ENCODE measurements at places on chromosomes 11 and 22.
A peak's percentile ranks its signal among the peaks of the same experiment; 100 is the strongest.

DNA sequence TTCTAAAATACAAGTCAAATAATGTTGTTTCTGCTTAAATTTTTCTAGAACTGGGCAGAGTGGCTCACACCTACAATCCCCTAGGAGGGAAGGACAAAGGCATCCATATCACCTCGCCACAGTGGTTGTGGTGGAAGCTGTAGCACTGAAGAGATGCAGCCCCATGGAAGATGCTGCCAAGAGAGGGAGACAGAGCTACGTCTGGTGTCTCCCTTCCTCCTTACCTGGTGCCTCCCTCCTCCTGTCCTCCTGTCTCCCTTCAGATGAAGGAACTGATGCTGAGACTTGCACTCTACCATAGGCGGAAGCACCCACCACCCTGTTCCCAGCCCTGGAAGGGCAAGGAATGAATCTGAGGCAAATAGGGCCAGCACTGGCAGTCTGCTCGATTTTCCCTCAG, 22.3 kb downstream of the MMP27 start:
- DNase-seq, result no peak

GRCh38 chr11:133749841-133750240, 95.5 kb downstream of the SPATA19 start:
- DNase-seq, result no peak

DNA sequence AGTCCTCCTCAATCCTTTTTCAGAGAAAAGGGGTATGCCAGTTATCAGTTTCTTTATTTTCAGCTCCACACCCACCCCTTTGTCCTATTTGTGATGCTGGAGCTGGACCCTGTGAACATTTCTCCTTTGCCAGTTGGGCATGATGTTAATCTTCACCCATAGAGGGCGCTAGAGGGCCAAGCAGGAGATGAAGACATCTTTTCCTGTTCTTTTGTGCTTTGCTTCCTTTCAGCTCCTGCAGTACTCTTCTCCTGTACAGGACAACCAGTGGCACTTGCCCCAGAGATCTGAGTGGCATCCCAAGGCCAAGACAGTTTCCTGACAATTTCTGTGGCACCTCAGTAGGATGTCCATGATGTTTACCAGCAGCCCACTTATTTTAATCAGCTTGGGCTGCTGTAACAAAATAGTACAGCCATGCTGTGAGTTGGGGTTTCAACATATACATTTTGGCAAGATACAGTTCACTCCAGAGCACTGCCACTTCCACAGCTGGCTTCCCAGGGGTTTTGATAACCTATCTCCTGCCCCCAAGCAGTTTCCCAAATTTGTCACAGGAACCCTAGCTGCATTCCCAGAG, 4.6 kb downstream of the SAA2 start:
- DNase-seq, result no peak

DNA sequence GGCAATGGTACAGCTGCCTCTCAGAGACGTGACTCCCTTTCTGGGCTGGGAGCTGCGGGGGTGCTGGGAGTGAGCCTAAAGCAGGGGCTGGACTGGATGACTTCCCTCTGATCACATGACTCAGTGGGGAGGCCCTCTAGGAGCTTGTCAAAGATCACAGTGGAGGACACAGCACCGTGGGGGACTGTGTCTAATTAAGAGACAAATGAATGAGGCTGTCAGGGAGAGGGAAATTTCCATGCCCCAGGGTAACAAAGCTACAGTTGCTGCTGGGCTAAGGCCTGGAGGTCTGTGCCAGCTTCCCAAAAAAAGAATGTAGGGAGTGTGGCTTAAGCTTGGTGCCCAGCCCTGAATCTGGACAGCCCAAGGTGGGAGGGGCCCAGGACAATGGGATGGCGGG, 262.8 kb upstream of the PLET1 start:
- DNase-seq, result no peak

GRCh38 chr11:834371-835316, 1.9 kb downstream of the CD151 start:
- DNase-seq, result no peak

DNA sequence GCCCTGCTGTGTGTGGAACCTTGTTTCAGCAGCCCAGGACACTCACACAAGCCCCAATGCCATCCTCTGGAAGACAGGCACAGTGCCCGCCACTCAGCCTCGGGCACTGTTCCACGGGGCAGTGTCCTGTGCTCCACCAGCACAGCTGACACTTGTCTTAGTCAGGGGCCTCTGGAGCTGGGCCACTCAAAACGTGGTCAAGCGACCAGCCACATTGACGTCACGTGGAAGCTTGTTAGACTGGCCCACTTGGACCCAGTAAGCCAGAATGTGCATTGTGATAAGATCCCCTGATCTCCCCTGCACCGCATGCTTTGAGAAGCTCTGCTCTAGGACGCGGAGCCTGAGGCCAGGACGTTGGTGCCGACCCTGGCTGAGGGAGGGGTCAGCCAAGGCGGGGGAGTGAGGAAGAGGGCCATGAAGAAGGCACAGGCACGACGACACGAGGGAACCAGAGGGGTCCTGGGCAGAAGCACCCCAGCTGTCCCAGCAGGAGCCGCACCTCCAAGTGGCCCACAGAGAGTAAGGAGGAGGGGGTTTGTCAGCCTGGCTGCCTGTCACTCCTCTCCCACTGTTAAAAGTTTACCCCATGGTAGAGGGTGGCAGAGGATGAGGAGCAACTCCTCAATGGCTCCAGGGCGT, 64.6 kb downstream of the LINC01488 start:
- no peak for DNase-seq

DNA sequence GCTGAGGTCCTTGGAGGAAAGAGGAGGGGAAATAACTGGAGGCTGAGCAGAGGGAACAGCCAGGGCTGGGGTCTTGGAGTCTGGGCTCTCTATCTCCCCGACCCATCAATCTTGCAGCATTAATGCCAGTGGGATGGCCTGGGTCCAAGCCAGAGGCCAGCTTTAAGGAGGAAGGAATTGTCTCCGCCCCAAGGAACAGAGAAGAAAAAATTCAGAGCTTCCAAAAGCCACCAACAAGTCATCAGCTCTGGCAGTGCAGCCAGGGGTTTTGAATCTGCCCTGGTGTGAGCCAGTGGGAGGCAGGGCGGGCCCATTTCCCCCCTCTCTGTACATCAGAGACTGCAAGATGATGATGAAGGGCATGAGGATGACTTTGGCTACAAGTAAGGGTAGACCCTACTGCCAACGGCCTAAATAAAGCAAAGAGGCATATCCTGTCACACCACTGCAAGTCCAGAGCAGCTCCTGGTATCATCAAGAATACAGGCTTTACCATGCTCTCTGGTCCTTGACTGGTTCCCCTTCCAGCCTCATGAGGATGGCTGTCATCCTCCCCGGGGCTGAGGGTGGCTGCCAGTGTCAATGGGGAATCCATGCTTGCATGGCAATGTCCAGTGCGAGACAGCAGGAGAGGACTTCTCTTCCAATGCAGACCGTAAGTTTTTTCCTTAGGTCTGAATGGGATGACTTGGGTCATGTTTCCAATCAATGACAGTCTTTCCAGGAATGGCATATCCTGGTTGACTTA, 34.4 kb downstream of the LRRC32 start:
- DNase-seq, result no peak

DNA sequence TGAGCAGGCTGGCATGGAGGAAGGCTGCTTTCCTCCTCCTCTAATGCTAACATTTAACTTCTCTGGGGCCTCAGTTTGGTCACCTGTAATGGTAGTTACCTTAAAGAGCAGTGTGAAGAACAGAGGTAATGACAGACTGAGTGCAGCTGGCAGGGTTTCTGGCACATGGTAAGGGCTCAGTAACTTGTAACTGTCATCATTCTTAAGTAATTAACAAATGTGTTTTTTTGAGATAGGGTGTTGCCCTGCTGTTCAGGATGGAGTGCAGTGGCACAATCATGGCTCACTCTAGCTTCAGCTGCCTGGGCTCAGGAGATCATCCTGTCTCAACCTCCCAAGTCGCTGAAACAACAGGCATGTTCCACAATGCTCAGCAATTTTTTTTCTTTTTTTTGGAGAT, 242.0 kb upstream of the SYN3 start:
- no peak for DNase-seq

DNA sequence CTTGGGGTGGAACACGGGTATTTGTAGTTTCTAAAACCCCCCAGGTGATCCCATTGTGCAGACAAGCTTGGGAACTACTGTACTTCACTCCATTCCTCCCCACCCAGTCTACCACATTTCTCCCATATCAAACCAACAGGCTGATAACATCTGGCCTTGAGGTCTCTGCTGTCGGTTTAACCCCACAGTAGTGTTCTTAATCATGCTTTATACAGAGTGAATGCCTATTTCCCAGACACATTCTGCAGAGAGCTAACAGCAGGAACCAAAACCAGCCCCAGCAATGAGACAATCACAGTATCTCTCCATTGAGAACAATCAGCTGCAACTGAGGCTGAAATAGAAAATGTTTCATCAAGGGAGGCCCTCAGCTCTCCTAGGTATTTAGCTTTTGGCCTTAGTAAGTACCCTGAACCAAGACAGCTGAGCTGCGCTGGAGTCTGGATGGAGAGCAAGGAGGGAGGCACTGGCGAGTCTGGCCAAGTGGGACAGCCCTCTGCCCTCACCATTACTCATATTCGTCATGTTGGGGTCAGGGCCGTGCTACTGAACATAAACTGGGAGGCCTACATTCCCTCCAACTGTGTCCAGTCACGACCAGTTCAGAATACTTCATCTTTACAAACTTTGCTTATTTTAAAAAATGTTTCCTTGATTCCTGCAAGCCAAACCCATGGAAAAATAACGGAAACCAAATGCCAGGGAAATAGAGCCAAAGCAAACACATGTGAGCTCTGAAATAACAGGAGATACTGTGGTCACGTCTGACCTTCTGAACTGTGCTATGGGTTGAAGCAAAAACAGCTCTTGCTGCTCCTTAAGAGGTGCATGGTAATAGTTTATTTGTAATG, 81.0 kb downstream of the CCDC34 start:
- no peak for DNase-seq

GRCh38 chr22:22974795-22975580, 87.4 kb downstream of the IGLL5 start:
- DNase-seq, result no peak

DNA sequence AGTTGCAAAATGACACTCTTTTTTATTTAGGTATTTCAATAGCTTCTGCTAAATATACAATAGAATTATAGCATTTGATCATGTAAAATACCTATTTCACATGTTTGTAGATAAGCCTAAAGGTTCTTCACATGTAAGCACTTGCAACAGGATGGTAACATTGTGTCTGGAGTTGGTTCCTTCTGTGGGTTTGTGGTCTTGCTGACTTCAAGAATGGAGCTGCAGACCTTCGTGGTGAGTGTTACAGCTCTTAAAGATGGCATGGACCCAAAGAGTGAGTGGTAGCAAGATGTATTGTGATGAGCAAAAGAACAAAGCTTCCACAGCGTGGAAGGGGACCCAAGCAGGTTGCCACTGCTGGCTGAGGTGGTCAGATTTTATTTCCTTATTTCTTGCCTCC, 246.4 kb upstream of the PDGFD start:
- no peak for DNase-seq

DNA sequence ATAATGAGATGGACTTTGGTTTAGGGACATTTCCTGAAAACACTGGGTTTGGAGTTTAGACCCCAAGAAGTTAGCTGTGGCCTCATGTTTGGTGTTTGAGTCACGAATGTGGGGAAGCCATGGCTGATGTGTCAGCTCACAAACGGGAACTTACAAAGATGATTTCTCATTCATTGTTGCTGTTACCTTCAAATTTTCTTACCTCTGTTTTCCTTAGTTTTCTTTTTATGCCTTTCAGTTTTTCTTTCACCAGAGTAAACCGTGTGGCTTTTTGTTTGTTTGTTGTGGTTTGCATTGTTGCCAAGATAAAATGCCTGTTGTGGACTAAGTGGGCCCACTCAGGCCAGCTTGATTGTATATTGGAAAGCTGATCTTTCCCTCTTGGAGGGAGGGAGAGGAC, 89.1 kb downstream of the SWAP70 start:
- no peak for DNase-seq

GRCh38 chr11:58659910-58660570, 37.6 kb downstream of the CNTF start:
- no peak for DNase-seq

DNA sequence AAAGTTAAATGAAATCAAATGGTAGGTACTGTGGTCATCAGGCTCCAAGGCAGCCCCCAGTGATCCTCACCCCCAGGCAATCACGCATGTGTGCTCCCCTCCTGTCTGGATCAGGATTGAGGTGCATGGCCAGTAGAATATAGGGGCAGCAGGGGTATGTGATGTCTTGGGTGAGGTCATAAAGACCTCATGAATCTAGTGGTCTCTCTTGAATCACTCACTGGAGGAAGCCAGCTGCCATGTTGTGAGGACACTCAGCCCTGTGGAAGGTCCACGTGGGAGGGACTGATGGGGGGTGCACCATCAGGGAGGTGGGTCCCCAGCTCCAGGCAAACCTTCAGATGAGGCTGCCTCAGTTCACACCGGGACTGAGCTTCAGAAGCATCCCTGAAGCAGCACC, 6.8 kb upstream of the IL17REL start:
- DNase-seq, result no peak

DNA sequence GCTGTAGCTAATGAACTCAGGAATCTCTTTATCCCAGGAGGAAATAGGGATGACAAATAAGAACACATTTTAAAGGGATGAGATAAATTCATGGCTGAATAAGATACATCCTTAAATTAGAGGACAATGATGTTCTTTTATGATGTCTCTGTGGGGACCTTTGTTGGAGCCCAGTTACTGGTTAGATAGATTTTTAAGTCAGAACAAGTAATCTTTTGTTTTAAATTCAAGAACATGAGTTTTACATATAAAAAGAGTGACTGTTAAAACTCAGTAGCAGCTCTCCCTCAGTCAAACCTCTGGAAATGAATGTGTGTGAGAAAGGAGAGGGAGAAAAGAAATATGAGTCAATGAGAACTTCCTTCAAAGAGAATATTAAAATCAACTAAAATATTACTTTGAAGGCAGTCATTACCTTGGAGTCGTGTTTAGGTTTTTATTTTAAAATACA, 241.6 kb downstream of the SWAP70 start:
- no peak for DNase-seq

- DNase-seq, result peak; percentile 42
Observed at GRCh38 chr11:45321031-45321595, 35.0 kb upstream of the SYT13 start.

DNA sequence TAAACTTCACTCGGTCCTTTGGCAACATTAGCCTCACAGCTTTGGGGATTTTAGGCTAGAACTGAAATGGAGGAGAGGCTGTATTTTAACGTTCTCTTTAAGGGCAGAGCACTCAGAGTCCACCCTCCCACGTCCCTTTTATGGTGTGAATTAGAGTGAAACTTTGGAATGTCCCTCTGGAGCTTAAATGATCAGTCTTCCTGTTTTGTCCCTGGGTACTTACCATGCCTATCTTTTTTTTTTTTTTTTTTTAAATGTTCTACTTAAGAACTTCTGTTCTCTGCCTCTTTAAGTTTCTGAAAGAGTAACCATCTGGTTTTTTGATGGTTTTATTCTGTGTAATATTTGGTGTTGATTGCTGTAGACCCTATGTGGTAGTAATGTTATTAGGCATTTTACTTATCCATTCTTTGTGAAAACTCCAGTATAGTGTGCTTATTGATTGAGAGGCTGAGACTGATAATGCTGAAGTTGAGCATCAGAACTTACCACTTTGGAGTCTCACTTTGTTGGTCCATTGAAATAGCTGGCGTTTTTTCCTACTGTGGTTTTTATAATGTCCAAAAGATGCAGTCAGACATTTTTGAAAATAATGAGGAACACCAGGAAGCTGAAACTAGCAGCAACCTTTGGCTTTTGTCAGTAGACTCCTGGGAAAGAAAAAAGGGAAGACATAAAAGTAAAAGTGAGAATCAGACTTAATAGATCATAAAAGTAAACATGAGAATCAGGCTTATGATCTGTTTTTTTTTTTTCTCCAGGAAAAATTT, 11.6 kb downstream of the UVRAG start:
- DNase-seq, result no peak

- DNase-seq, result no peak
Observed at GRCh38 chr11:106937111-106937510, 81.2 kb downstream of the GUCY1A2 start.
